ENCODE measurements at places on chromosomes 6 and 20.

GRCh38 chr6:157767775-157768156 lies 55.3 kb upstream of the SNX9 start:
- DNase-seq, result no peak

DNA sequence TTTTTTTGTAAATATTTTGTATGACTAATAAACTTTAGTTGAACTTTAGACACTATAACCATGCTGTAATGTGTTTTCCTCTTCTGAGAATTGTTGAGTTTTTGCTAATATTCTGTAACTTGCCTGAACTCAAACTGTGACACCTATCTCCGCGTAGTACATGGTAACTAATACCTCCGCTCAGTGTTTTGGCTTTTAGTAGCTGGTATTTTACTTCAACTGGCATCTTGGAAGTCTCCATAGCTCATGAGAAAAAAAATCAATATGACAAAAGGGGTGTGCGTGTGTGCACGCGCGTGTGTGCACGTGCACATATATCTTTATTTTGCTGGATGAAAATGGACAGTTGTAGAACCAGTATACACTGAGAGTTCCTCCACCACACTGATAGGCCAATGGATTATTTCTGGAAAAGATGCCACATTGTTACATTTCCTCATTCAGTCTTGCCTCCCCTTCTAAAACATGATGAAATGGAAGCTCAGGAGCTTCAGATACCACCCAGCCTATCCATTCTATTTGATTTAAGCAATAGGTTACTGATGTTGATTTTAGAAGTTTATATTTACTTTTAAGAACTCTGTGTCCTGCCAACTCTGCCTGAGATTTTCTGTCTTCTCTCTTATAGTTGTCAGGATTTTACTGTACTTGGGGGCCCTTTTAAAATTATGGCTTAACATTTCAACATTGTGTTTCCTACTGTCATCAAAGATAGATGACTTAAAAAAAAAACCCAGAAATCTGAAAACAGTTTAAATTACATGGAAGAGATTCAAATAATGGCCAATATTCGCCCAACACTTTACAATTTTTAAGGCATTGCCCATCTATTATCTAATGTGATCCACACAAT lies 16.3 kb upstream of the ADGRG6 start:
- no peak for DNase-seq

- DNase-seq, result no peak
These were observed 128.5 kb downstream of the HFE start for GRCh38 chr6:26215585-26216358.

DNA sequence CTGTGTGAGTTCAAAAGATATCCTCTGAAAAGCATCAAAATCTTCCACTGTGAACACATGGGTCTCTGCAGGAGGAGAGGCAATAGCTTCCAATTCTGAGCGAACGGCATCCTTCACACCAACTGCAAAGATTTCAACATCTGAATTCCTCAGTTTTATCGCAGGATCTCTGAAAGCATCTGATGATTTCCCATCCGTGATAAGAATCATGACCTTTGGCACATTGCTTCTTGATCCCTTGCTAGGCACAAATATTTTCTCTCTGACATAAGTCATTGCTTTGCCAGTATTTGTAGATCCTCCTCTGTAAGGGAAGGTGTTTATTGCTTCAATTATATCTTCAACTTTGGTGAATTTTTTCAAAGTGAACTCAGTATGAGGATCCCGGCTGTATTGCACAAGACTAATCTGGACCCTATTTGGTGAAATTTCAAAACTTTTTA lies 22.7 kb downstream of the COL12A1 start:
- DNase-seq, result no peak

- DNase-seq, result no peak
These were observed 60.1 kb upstream of the TAGAP start for GRCh38 chr6:159104931-159105330.

DNA sequence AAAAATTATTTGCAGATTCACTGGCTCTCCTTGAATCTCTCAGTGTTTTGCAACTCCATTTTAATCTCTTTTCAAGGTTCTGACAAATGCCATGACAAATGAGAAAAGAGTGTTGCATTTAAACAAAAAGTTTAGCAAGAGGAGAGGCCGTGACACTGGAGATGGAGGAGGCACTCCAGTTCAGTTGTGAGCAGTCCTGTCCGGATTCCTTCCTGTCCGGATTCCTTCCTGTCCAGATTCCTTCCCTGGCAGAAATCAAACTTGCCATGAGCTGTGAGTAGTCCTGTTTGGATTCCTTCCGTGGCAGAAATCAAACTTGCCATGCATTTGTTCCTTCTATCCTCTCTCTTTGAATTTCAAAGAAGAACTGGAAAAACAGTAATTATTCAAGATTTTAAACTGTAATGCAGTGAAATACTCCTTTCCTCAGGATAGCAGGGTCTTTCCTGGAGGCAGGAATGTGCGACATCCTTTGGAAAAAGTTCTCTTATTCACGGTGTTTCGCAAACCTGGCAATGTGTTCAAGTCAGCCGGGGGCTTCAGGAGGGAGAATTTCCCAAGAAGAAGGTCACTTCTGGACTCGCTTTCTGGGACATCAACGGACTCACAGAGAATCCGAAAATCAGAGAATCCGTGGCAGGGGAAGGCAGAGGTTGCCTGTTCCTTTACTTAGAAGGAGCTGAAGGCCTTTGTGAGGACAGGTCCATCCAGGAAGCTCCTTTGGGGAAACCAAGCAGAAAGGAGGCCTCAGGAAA lies 48.7 kb upstream of the DACT2 start:
- no peak for DNase-seq

DNA sequence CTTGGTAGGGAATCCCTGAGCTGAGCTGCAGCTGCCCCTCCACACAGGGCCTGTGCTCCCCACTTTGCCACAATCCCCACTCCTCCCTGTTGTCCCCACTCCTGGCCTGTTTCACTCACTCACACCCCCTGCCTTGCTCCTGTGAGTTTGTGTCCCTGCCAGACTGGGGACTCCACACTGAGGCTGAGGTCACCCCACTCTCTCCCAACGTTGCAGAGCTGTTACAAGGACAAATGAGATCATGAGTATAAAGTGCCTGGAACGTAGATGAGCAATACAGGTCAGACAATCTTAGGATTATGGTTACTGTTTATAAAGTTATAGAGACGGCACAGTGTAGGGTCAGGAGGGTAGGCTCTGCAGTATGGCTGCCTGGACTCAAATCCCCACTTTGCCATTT lies 426.0 kb upstream of the SULF2 start:
- DNase-seq, result no peak

DNA sequence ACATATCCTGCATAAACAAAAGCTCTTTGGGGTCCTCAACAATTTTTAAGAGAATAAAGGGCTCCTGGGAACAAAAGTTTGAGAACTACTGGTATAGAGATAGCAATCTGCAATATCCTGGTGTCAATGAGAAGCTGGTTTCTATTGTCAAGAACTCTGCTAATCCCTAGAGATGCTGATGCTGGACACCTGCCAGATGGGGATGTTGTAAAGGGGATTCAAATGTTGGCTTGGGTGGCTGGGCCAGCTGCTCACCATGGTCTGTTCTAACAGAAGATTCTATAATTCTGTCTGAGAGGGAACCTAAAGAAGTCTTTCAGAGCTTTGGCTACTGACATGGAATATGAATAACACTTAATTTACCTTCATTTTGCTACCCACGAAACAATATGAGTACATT lies 137.8 kb downstream of the BTBD9 start:
- no peak for DNase-seq

DNA sequence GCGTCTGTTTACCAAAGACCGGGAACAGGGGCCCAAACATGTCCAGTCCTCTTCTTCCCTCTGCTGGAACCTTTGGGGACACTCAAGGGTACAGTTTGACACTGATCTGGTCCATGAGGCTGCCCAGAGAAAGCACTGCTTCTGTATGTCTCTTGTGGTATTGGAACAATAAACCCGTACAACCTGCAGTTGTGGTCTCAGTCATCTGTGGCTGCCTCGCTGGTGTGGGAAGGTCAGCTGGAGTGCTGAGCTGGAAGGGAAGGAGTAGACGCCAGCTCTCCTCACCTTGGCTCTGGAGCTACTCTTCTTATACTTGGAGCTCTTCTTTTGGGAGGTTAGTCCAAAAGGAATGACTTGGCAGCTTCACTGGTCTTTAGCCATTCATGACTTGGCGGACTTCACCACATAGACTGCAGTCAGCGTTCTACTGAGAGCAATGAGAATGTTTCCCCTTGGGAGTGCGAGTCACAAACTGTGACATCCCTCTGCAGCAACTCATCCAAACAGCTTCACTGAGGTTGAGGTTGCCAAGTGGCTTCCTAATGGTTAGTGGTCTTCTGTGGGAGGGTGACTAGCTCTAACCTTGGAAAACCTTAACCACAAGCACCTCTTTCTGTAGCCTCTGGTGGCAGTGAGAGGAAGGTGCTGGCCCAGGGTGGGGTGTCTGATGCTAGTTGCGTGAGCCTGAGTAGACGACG lies 81.2 kb downstream of the ASXL1 start:
- DNase-seq, result no peak

DNA sequence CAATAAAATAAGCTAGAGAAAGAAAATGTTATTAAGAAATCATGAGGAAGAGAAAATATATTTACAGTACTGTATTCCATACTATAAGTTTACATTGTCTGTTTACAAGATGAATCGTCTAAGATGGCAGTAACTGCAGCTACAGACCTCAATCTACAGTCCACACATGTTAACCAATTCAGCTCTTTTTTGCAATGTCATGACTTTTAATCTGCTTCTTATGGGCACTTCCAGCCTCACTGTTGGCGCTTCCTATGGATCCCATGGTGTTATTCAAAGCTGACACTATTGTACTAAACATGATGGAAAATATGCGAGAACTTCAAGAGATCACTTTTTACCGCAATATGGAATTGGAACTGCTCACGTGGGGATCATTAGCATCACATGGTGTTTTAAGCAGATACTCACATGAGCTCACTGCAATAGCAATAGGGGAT lies 451.5 kb upstream of the CITED2 start:
- no peak for DNase-seq

DNA sequence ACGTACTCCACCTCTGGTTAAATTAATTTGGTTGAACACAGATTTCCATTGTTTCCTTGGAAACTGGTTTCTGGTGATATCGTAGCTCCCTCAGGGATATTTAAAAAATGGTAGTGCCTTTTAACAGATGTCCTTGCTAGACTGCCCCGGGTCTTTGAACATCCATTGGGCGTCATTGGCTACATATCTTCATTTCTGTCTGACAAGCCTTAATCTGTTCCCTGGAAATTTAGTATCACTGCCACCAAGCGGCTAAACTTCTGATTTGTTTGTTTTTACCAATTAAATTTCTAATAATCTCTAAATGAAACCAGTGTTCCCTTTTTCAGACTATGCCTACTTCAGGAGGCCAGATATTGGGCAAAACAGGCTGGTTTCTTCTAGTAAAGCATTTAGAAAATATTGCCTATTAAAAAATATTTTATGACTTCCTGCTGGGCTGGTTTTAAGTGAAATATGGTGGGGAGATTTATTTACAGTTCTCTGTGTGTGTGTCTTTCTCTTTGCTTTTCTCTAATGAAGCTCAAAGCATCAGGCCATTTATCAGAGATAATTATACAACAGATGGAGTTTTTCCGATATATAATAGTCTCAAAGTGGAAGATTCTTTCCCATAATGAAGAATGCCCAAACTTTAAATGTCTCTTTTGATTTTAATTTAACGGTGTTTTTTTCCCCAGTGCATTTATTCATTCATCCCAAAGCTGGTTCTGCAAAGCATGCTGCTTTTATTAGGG lies 249.5 kb downstream of the ZFAND3 start:
- no peak for DNase-seq

DNA sequence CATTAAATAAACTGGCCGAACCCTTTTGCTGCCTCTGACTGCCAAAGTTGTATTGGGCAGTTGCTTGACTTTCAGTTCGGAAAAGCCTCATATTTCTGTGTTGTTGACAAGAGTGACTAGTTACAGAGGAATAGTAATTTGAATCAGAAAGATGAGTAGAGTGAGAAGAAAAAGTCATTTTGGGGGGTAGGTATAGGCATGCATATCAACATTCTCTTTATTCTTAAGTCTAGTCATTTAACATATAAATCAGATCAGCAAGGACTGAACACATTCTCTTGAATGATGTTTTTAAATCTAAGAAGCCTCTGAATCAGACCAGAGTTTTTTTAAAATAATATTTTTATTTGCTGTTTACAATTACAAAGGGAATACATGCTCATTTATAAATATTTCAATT lies 4.9 kb upstream of the LMBRD1 start:
- DNase-seq, result no peak

- no peak for DNase-seq
These were observed 4.3 kb downstream of the RPP40 start for GRCh38 chr6:4999586-4999985.

- no peak for DNase-seq
These were observed 133.9 kb upstream of the SSTR4 start for GRCh38 chr20:22901164-22901563.

DNA sequence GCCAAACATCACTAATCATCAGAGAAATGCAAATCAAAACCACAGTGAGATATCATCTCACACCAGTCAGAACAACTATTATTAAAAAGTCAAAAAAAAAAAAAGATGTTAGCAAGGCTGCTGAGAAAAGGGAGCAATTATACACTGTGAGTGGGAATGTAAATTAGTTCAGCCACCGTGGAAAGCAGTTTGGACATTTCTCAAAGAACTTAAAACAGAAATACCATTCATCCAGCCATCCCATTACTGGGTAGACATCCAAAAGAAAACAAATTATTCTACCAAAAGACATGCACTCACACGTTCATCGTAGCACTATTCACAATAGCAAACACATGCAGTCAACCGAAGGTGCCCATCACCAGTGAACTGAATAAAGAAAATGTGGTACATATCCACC lies 213.9 kb downstream of the TTLL2 start:
- DNase-seq, result no peak

GRCh38 chr6:156279261-156279969 lies 497.8 kb upstream of the ARID1B start:
- DNase-seq, result no peak

GRCh38 chr6:106694343-106694742 lies 65.0 kb downstream of the QRSL1 start:
- DNase-seq, result no peak
